ENCODE measurements at places on chromosomes 3 and 15.

DNA sequence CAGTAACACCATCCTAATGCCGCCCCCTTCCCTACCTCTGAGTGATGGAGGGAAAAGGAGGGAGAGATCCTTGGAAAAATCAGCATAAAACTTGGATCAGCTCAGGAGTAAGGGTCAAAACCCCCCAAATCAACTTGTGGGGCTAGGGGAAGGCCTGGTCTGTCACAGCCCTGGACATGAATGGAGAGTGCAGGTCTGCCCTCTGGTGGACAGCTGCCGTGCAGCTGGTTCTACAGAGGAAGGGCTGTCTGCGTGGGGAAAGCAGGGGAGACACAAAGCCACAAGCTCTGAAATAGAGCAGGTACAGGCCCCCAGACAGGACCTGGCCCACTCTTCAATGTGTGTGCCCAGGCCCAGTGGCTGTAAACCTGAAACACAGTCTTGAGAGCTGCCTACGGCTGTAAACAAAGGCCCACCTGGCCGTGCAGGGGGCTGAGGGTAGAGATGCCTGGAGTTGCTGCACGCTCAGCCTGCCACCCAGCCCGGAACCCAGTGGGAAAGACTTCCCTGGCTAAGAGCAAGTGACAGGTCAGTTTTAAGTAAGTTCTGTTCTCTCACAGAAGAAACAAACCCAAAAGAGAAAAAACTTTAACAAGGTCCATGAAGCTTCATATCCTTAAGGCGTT, 16.4 kb downstream of the CLK3 start:
- peak; percentile 79 for DNase-seq

GRCh38 chr3:52671676-52672075, 14.0 kb downstream of the PBRM1 start:
- no peak for DNase-seq

DNA sequence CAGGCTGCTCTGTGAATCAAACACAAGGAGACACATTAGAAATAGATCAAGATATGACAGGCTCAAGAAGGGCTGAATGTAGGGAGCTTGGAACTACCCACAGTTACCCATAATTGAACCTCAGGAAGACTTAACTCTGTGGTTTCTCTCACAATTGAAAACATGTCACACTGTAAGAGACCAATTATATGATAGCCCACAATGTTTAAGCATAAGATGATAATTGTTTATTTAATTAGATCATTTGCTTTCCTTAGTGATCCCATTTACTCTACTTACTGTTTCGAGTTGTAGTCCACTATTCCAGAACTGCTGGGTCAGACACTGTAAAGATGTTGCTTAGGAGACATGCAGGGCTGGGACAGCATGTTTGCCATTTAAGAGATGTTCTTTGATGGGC, 201.3 kb upstream of the RARB start:
- DNase-seq = no peak

DNA sequence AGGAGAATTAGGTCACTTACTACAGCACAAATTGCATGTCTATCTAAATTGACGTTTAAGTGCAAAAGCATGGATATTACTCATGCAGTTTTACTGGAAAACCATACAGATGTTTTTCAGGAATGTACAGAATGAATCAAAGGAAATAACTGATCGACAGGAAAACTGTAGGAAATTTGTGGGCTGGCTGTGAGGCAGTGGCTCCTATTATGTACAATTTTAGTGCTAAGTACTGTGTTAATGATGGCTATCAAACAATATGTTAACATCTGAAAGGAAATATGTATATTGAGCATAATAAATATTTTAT, 6.9 kb downstream of the NUDT16 start:
- no peak for DNase-seq

GRCh38 chr3:46312991-46313390, 40.9 kb upstream of the CCR2 start:
- no peak for DNase-seq

DNA sequence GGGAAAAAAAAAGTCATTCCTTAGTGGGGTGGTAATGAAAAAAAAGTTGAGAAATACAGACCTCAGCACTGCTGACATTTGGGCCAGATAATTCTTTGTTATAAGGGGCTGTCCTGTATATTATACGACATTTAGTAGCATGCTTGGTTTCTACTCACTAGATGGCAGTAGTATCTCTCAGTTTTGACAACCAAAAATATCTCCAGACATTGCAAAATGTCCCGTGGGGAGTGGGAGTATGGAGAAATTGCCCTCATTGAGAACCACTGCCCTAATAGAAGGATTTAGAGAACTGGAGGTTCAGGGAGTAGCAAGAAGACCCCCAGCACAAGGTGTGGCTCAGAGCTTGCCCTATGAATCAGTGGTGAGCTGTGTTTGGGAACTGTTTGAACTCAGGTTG, 28.6 kb upstream of the TEX264 start:
- DNase-seq = no peak

DNA sequence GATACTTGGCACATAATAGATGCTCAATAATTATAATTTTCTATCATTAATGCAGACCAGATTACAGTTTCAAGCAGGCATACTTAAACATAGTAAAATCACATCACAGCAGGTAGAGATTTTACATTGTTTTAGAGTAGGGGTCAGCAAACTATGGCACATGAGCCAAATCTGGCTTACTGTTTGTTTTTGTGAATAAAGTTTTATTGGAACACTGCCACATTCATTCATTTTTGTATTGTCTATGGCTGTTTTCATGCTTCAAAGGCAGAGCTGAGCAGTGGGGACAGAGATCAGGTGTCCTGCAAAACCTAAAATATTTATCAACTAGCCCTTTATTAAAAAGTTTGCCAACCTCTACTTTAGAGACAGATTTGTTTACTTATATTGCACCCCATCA, 189.6 kb upstream of the MRPL3 start:
- no peak for DNase-seq

DNA sequence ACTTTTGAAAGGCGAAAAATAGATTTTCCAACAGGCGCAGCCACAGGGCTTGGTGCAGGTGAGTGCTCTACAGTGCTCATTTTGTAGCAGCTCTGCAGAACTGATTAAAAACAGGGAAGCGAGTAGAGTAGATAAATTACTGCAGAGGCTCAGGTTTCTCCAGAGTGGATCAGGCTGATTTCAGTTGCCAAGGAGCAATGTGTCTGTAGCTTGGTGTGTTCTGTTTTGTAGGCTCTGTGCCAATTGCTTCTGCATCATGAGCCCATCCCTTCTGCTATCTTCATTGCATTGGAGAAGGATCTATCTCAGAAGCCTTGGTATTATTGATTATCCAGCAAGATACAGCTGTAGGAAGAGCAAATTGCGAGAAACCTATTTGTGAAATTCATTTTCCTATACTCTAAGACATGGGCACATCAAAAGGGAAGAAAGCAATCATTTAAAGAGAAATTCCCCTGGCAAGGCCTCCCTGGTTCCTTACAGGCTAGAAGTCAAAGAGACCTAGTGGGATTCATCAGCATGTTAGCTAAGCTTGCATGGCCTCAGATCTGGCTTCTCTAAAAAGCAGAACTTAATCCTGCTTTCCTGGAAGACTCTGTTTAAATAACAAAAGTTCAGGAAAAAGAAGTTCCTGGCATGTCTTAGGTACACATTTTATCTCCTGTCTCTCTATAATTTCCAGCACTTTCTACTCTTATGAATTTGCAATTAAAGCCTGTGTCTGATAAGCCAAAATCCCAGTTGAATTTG, 432.4 kb upstream of the ATP10A start:
- DNase-seq = no peak

DNA sequence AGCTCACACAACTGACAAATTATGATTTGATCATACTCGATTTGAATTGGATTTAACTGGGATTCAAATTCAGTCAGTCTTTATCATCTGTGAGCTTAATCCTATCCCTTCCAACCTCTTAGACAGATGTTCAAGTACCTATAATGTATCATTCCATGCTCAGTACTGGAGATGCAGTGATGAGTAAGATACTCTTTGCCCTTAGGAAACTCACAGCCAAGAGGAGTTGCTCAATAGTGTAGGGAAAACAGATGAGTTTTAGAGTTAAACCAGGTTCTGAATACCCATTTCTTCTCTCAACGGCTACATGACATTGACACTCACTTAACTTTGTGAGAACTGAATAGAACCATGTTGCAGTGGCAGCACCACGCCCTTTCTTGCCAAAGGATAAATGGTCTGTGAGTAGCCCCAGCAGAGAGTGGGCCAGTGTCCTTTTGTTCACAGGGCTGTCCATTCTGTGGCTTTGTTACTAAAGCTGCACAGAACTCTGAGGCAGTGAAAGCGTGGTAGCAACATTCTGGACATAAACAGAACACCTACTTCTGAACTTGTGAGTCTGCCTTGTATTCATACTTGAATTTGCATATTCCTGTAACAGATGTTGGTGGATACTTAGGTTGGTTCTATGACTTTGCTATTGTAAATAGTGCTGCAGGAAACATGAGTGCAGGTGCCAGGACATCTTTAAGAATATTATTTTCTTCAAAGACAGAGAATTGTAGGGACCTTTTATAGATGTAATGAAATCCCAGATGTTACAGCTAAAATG, 91.6 kb downstream of the RASA2 start:
- DNase-seq = no peak

- DNase-seq = peak; percentile 51
Measured at GRCh38 chr15:85582131-85583079, 202.0 kb downstream of the AKAP13 start.

DNA sequence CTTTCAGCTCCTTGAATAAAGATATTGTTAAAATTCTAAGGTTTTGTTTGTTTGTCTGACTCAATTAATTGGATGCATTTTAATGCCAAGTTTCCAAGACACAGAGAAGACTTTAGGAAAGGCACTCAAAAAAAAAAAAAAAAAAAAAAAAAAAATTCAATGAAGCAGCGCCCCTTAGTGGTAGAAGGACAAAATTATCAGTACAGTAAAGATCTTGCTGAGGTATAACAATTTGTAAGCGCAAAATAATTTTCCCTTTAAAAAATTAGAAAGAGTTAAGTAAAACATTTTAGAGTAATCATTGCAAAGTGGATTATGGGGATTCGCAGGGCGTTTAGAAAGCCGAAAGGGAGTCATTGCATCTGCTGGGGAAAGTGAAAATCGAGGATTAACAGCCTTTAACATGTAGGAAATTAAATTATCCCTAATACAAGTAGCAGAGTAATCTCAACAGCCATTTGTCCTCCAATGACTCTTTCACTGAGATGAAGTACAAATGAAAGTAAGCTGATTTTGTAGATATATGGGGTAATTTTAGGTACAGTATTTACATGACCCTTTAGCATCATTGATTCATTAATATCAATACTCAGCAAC, 5.8 kb upstream of the DIS3L start:
- DNase-seq = no peak

- no peak for DNase-seq
Measured at GRCh38 chr3:43627360-43627759, 5.5 kb upstream of the ANO10 start.

DNA sequence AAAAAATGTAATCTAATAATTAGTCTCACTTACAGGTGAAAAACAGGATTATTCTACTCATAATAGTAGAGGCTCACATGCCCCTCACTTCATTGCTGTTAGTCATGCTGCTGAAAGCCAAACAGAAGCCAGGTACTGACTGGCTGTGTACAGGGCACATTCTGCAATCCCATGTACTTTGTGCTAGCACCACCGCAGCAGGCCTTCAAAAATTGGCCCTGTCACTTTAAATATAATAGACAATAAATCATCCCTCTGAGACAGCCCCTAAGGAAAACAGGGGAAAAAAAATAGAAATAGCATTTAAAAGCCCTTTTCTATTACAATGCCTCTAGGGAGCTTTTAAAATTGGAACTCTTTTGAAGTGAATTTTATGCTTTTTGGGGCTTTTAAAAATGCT, 723.8 kb downstream of the TUSC7 start:
- DNase-seq = no peak

- DNase-seq = no peak
Measured at GRCh38 chr3:148450819-148451218, 246.9 kb upstream of the AGTR1 start.

DNA sequence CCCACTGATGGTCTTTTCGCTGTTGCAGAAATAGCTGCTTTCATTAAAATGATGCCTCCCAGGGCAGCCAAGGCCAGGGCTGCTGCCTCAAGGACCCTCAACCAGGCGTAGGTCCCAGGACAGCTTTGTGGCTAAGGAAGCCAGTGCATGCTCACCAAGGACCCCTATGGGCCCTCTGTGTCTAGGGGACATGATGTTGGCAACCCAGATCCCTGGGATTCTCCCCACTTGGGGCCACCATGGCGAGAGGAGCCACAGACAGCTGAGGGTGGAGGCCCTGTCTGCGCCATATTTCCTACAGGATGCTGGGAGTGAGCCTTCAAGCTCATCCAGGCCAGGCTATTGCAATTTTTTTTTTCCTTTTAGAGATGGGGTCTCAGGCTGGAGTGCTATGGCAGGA, 137.2 kb downstream of the CHSY1 start:
- DNase-seq = no peak

DNA sequence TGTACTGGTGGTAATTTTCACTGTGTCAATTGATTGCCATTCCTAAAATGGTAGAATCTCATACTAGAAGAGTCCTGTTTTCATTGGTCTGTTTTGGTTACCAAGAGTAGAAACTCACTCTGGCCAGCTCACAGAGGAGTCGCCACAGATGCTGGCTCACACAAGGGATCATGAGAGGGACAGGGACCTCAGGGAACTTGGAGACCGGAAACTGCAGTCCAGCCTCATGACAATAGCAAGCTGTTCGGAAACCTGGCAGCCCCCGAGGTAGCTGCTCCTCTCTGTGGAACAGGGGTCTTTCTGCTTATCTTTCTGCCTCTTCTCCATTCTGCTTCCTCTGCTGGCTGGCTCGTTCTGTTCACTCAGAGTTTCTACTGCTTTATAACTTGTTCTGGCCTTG, 192.9 kb downstream of the PLCL2 start:
- DNase-seq = no peak

DNA sequence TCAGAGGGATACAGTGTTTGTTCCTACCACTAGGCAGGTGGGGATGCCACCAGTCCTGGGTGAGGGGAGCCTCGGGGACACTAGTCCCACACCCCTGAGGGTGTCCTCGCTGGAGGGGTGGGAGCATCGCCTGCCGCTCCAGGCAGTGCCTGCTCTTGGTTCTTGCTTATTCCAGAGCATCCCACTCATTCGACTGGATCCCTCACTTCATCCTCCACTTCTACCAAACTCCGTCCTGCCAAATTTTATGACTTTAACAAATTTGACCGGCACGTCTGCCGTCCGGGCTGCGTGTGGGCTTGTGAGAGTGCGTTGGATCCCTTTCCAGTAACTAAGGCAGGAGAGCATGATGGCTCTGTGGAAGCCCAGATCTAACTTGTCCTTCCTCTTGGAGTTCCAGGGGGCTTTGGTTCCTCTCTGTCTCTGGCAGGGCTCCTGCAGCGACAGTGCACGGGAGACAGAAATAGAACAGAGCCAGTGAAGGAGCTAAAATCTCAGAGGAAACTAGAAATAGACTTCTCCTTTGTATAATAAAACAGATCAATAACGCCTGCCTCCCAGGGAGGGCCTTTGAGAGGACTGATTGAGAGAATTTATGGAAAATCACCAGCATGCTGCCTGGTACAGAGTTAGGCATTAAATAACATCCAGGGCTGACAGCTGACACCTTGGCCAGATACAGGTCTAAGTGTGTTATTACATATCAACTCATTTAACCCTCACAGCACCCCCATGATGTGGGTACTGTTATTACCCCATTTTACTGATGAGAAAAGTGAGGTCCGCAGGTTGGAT, 34.5 kb downstream of the MGLL start:
- DNase-seq = no peak

- no peak for DNase-seq
Measured at GRCh38 chr3:128665362-128666021, 14.9 kb upstream of the RPN1 start.

All from right forelimb (tissue), 1 donor.